ENCODE measurements at places on chromosomes 5 and 9. TPM values are rescaled to one million over a fixed set of nuclear protein-coding genes. Genes with fewer than 3 reads are reported as not detected.
A peak's percentile ranks its signal among the peaks of the same experiment; 100 is the strongest.

The CCDC183 gene
- polyA plus RNA-seq: not detected

DNA sequence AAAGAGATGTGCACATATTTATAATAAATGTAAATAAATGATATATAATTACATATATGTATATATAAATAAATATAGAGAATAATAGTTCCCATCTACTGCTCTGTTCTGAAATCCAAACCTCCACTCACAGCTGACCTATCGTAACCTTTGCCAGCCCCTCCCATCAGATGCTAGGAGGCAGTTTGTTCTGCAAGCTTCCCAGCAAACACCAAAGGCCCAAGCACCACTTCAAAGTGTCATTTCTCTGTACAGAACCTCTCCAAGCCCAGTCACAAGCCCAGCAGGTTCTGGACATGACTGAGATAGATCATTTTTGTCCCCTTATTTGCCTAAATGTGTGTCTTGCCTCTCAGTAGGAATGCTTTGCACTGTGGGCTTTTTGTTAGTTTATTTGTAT is 62.4 kb downstream of the MFAP3 start:
- no peak for DNase-seq

GRCh38 chr9:77534376-77535057 is 113.6 kb downstream of the GNA14 start:
- DNase-seq: no peak

- DNase-seq: no peak
Measured at GRCh38 chr5:149550594-149551226, 529 bp downstream of the CSNK1A1 start.

- DNase-seq: no peak
Measured at GRCh38 chr9:77454663-77455062, 193.5 kb downstream of the GNA14 start.

DNA sequence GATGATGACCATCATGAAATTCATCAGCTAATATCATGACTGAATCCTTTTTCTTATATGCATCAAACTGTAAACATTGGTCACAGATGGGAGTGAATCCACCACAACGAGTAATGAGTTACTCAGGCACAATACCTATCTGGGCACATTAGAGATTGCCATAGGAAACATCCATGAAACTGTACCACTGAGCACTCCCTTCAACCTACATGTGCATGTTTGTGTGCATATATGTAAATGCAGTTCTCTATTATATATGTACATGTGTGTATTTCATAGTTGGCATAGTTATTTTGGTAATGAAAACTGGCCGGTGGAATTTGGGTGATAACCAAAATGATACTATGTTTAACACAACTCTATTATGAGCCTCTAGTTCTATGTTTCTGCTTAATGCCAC is 387.3 kb upstream of the ARRDC3 start:
- DNase-seq: no peak

DNA sequence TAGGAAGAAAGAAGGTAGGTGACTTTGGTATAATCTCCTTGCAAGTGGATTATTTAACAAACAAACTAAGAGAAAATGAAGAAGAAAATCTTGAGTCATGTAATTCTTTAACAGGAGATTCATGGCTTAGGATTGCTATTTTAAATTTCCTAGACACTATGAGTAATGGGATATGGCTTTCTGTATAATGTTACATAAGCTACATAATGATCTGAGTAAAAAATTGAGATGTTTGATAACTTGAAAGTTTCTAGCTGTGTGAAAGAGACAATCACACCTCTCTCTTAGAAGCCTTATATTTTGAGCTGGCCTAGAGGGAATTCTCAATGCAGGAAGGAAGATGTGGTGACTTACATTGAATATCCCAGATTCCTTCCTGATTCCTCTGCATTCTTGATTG is 92.5 kb downstream of the CDH9 start:
- DNase-seq: peak; percentile 38

DNA sequence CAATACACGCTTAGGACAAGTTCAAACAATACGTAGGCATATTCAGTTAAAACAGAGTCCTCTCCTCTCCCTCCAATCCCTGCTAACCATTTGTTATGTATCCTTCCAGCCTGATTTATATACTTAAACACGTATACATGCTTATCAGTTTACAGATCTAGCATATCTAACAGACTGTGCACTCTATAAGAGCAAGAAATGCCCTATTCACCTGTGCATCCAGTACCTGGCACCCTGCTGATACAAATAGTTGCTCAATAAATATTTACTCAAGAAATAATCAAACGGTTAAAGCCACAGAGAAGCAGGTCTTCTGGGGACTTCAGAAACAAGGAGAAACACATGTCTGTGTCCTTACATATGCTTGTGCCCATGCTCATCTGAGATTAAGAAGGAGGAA is 55.9 kb downstream of the MLLT3 start:
- no peak for DNase-seq

- peak; percentile 41 for DNase-seq
Measured at GRCh38 chr5:44332285-44332971, 56.8 kb downstream of the FGF10 start.

- DNase-seq: no peak
Measured at GRCh38 chr5:74426506-74426905, 214.0 kb downstream of the ENC1 start.
